ENCODE measurements at places on chromosomes 5 and 9.

DNA sequence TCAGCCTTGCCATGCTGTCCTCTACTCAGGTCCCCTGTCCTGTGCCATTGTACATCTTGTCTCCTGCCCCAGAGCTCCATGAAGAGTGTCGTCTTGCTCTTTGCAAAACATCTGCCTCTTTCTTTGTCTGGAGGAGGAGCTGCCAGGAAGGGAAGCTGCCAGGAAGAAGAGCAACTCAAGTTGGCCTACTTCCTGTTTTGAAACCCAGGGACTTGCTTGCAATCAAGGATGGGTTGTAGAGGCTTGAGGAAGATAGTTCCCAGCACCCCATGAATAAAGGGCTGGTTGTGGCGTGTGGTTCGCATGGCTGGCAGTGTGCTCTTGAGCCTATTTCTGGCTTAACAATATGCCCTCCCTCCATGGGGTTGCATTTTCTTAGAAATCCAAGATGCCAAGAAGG is 53.0 kb upstream of the CPEB4 start:
- no peak for DNase-seq

DNA sequence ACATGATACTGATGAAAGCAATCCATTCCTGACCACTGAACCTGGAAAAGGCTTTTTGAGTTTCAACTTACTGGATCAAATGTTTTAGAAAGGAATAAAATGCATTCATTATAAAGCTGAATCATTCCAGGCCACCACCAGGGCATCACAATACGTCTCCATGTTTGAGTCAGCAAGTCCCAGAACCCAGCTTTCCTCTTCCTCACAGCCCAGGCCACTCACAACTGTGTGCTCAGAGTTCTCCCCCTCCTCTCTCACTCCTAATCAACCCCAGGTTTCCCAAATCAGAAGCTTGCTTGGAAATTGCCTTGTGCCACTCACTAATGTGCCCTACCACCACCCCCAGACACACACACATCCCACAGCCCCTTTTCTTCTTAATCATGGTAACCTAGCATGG is 91.7 kb downstream of the GNA14 start:
- DNase-seq: no peak

GRCh38 chr9:100354121-100354800 is 1.5 kb upstream of the TEX10 start:
- no peak for DNase-seq

DNA sequence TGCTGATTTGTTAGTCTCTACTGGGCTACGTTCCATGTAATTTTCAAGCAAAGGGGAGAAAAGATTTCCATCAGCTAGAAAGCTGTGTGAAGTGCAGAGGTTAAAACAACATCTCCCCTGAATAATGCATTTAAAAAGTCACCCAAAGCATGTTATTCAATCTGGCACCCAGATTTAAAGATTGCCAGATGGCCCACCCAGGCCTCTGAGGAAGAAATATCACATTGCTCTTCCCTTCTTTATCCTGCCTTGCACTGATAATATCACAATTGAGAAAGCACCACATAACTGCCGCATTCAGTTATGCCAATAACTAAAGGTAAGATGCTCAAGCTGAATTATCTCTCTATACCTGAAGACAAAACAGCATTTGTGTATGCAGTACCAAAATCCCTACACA is 119.4 kb upstream of the PUM3 start:
- DNase-seq: no peak

DNA sequence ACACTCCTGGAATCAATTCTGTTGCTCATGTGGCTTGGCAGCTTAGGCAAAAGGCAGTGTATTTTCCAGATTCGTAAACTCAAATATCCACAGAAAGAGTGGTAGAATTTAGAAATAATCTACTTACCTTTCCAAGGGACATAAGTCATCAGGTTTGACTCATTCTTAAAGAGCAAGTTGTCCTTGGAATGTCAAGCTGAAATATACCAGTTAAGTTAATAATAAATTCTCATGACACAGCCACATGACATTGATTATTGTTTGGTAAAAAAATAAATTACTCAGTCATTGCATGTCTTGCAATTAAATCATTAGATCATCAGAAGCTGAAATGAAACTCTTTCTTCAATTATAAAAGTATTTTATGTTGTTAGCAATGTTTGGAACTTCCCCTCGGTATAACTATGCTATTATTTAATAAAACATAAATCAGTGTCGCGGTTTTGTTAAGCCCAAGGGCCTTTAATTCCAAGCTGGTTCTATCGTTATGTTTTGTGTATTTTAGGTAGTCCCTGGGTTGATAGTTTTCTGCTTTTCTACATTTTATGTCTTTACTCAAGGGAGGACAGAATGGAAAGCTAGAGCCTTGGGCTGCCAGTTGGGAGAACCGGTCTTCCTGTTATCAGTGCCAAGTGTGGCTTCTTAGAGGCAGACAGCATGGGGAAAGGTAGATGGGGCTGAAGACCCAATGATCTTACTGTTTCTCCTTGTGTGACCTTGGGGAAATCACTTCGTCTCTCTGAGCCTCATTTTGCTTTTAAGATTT is 79.3 kb upstream of the PRLR start:
- no peak for DNase-seq

DNA sequence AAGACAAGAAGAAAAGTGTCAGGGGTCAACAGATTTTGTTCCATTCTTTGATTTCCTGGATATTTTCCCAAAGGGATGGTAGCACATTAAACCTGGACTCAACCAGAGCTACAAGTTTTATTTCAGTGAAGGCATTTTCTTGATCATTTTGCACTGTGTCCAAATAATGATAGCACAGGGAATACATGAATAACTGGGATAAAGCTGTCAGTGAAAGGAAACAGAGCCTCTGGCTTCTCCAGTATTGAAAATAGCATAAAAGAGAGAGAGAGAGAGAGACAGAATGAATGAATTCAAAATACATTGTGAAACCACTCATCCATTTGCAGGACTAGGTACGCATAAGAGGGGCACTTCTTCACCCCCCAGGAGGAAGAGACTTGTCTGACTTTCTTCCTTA is 43.0 kb downstream of the SEMA5A start:
- DNase-seq: no peak

- DNase-seq: no peak
Measured at GRCh38 chr5:139271201-139272027, 22.1 kb upstream of the MATR3 start.

GRCh38 chr5:62521319-62521718 is 57.3 kb upstream of the LRRC70 start:
- DNase-seq: no peak

- no peak for DNase-seq
Measured at GRCh38 chr5:67319935-67320725, 123.5 kb upstream of the CD180 start.

GRCh38 chr5:80793354-80793753 is 138.6 kb upstream of the DHFR start:
- DNase-seq: no peak

DNA sequence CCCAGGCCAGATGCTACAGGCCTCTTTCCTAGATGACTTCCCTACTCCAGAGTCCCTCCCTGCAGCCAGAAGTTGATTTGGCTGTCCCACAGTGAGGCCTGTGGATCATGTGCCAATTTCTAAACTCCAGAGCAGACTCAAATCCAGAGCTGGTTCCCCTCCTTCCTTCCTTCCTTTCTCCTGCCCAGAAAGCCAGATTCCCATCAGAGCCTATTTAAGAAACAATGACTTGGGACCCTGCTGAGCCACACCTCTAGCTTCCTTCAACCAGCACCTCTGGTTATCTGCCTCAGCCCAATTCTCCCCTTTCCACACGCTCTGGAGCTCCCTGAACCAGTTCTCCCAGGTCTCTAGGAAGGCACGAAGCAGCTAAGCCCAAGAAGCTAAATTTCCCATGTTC is 7.2 kb downstream of the FAM219A start:
- DNase-seq: no peak

DNA sequence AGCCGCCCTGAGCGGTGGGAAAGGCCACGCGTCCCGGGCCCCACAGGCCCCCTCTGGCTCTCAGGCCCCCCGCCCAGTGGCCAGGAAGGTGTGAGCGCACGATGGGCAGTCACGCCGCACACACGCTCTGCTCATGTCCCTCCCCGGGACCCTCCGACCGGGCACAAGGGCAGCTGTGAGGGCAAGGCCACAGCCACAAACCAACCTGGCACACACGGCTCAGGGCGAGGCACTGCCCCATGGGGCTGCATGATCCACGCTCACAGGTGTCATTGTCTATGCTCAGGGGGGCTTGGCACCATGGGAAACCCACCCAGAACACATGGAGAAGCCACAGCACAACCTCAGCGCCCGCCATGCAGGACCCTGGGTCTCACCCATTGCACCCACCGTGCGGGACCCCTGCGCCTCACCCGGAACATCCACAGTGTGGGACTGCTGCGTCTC is 51.3 kb downstream of the SLC12A7 start:
- no peak for DNase-seq

DNA sequence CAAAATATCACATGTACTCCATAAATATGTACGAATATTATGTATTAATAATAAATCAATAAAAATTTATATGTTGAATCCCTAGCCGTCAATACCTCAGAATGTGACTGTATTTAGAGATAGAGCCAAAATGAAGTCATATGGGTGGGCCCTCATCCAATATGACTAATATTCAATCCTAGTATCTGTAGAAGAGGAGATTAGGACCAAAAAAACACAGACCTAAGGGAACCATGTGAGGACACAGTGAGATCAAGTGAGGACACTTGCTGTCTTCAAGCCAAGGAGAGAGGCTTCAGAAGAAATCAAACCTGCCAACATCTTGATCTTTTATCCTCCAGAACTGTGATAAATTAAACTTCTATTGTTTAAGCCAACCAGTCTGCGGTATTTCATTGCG is 3.7 kb upstream of the AMACR start:
- no peak for DNase-seq

- DNase-seq: no peak
Measured at GRCh38 chr9:104094534-104095015, 466 bp downstream of the SMC2 start.

GRCh38 chr5:132265336-132266030 is 8.0 kb downstream of the PDLIM4 start:
- no peak for DNase-seq

GRCh38 chr9:26758655-26759054 is 133.9 kb downstream of the CAAP1 start:
- DNase-seq: no peak

- DNase-seq: no peak
Measured at GRCh38 chr9:106945727-106946660, 83.0 kb downstream of the ZNF462 start.

DNA sequence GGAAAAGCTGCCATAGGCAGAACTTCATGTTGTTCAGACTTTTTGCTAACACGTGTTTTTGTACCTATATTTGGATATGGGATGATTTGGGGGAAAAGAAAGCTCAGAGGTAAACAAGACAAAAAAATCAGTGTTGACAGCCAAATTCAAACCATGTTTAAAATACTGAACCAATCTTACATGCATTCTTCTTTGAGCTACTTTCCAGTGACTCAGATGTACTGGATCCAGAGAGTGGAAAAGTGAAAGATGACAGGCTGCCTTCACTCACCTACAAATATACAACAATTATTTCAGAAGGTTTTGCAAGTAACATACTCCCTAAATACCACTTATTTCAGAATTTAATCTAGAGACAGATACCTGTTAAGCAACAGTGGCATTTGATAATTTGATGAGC is 165.7 kb downstream of the MPDZ start:
- DNase-seq: no peak

DNA sequence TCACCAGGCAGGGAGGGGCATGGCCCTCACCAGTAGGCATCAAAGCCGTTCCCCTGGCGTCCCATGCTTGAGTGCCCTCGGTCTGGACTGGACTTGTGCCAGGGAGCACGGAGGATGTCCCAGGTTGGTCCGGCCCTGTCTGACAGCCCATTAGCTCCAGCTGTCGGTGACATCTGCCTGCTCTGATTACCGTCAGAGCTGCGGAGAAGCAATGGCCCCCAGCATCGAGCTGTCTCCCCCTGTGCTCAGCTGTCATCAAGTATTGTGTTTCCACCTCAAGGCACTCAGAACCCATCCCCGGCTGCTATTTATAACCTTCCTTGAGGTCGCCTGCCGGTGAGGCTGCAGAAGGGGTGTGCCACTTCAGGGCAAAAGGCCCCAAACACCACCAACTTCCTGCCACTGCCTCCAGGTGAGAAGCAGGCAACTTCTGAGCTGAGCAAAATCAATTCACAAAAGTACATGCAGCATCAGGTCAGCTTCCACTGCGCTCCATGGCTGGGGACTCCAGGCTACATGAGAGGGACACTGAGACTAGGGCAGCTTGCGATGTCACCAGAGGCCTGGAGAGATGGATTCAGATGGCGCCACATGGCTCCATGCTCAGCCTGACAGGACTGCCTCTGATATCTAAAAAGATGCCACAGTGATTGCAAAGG is 142.7 kb downstream of the C5orf15 start:
- DNase-seq: no peak

- no peak for DNase-seq
Measured at GRCh38 chr5:91007251-91007650, 375.9 kb downstream of the ARRDC3 start.

- no peak for DNase-seq
Measured at GRCh38 chr5:89374144-89374784, 491.3 kb upstream of the MEF2C start.

DNA sequence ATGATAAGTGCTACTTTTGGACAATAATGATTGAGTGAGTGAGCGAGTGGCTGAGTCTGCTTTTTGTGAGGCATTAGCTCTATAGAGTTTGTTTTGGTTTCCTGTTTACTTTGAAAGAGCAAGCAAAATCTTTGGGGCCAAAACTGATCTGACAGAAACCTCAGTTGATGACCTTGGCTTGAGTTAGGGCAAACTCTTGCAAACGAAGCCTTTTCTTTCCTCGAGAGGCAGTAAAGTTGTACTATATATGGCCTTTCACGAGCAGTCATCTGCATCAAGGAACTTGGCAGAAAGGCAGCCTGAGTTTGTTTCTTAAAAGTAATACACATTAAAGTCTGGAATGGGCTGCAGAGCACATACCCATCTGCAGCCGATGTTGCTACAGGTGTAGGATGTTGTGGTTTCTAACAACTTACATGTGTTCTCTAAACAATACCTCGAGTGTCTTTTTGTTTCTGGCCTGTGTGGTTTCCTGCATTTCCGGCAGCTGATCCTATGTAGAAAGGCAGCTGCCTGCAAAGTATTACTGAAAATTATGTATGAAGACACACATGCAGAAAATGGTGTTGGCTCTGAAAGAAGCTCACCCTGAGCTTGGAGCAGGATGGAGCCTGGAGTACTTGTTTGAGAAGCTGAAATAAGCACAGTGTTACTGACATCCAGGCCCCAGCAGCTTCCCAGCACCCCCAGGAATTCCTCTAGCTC is 60.8 kb downstream of the FOXD1 start:
- no peak for DNase-seq

- no peak for DNase-seq
Measured at GRCh38 chr5:81829242-81829641, 78.3 kb upstream of the SSBP2 start.

DNA sequence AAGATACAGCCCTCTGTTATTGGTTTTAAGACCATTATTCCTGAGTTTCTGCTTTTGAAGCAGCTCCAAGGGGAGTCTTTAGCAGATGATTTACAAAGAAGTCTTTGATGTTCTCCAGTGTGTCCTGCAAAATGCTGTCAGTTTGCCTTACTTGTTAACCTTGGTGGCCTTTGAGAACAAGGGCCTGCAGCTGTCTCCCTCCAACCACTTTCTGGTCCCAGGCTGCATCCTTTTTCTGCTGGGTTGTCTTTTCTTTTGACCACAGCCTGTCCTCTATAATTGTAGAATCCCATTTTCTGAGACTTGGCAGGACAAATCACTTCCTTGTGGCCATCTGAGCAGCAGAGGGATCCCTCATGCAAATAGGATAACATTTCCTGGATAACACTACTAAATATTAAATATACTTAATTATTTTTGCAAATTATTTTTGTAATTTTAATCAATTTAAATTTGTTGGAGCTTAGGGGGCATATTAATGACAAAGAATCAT is 281.4 kb downstream of the DMRT2 start:
- no peak for DNase-seq

- no peak for DNase-seq
Measured at GRCh38 chr5:123093601-123094236, 4.7 kb downstream of the PRDM6 start.
